AG08396 (cell line): ENCODE measurements at places on chromosomes 12 and 14.

DNA sequence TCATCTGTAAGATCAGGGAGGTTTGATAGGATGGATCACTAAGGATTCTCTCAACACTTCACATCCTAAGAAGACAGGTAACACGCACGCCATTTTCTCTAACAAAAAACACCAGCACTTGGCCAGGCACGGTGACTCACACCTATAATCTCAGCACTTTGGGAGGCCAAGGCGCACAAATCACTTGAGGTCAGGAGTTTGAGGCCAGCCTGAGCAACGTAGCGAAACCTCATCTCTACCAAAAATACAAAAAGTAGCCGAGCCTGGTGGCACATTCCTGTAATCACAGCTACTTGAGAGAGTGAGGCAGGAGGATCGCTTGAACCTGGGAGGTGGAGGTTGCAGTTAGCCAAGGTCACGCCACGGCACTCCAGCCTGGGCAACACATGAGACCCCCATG, 10.5 kb upstream of the CDK2AP1 start:
- no peak for DNase-seq

- DNase-seq, result no peak
Measured at GRCh38 chr12:88300931-88301330, 158.8 kb downstream of the TMTC3 start.

GRCh38 chr12:113479216-113479589, 7.5 kb upstream of the LHX5 start:
- no peak for DNase-seq

DNA sequence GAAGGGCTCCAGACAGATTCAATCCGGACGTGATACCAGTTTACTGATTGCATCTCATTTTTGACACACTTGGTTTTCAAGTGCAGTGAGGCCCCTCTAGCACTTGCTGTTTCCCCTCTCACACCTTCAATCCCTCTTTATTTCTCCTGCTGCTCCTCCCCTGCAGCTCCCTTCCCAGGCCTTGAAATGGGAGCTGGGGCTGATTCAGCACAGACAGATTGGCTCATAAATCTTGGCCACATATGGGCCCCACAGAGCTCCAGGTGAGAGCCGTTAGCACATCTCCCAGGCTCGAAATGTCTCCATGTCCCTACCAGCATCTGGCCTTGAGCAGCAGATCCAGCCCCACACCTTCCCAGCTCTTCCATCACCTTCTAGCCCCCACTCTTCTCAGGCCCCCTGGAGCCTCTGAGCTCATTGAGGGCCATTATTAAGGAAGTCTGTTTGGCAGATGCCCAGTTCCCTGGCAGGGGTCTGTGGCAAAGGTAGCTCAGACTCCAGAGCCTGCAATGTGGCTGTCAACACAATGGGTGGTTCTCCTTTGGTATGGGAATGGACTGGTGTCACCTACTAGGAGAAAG, 220.3 kb upstream of the FKBP4 start:
- no peak for DNase-seq

DNA sequence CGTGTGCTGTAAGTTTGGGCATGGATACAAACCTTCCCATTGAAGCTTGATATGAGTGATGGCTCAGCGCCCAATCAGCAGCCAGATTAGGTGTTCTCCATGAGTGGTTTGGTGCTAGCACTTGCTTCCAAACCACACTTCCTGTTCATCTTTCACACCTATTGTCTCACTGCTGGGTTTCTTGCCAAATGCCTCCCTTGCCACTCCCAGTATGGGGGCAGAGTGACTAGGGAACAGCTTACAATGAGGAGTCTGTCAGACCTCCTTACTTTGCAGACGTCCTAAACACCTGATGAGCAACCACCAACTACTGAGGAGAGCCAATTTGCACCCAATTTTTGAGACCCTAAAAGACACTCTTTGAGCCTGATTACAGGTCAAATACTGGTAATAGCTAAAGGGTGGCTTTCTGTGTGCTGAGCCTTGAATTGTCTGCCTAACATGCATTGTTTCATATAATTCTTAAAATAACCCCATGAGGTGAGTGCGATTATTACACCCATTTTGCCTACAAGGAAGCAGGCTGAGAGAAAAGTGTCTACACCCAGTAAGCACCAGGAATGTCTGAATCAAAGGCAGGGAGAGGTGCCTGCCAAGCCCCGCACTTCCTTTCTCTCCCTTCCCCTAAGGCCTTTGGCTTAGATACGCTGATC, 48.4 kb upstream of the FOS start:
- peak; percentile 17 for DNase-seq

DNA sequence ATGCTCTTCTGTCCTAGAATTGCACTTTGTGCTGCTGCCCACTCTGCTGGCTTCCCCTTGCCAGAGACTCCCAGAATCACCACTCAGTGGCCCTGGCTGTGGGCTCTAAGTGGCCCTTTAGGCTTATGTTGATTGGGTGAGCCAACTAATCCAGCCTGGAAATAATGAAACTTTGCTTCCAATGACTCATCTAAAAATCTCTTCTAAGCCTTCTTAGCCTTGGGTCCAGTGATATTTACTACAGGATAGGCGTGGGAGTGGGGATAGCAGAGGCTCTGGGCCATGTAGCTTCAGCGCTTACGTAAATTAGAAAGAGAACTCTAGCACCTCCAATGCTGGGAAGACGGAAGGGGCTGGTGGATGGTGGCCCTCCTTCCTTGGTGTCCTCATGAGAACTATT, 137.9 kb downstream of the TTC8 start:
- no peak for DNase-seq

DNA sequence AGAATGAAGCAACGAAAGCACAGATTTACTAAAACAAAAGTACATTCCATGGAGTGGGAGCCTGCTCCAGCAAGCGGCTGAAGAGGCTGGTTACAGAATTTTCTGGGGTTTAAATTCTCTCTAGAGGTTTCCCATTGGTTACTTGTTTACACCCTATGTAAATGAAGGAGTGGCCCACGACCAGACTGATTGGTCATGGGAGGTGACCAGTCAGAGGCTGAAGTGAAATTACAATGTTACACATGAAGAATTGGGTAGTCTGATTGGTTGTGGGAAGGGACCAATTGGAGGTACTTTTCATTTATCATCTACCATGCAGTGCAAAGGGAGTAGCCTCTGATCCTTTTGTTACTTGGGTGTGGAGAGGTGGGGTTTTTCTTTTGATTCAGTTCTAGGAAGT, 36.2 kb upstream of the APPL2 start:
- DNase-seq, result no peak

- DNase-seq, result no peak
Measured at GRCh38 chr12:59499774-59500173, 96.1 kb upstream of the SLC16A7 start.

DNA sequence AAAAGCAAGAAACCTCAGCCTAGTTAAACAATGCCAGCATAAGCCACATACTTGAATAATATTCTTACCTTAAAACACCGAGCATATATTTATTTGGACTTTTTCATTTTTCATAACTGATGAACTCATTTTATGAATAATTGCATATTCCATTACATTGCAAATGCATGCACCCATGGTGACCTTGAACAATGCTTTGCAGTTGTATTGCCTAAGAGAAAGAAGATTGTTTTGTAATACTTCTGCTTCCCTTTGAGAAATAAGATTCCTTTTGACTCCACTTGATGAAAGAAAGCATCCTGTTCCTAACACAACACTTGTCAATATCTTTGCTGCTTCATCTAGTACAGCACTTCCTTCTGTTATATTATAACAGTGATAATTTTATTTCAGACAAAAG, 1182.2 kb downstream of the FLRT2 start:
- no peak for DNase-seq

- DNase-seq, result no peak
Measured at GRCh38 chr14:104805941-104806624, 5.2 kb downstream of the ZBTB42 start.
